ENCODE measurements at places on chromosomes 2 and 18. TPM values are rescaled to one million over a fixed set of nuclear protein-coding genes. Genes with fewer than 3 reads are reported as not detected.

Gene UGT1A3
- total RNA-seq: not detected

Gene C18orf54
- 5.5 TPM for total RNA-seq

Gene MEP1B
- total RNA-seq: not detected

Gene IL1F10
- not detected for total RNA-seq

Gene SPR
- total RNA-seq: 22.7 TPM

Gene LYG2
- total RNA-seq: not detected

Gene PROKR1
- total RNA-seq: 0.11 TPM

Gene NOL4
- not detected for total RNA-seq

Gene NR4A2
- 1.4 TPM for total RNA-seq

Gene DLX1
- total RNA-seq: not detected

Gene ANXA4
- 49.2 TPM for total RNA-seq

Gene TRPM8
- total RNA-seq: not detected

Gene OTOS
- not detected for total RNA-seq

Gene MRO
- 0.43 TPM for total RNA-seq

Gene FARSB
- 24.8 TPM for total RNA-seq

Gene DSC2
- 0.97 TPM for total RNA-seq

Gene HNRNPLL
- 63.6 TPM for total RNA-seq

Gene CAVIN2
- total RNA-seq: 1.4 TPM

Gene FAM136A
- 25.3 TPM for total RNA-seq

Gene ANKRD30BL
- not detected for total RNA-seq
